ENCODE measurements at places on chromosomes 16 and 17.

GRCh38 chr17:20203761-20204263 lies 194.7 kb downstream of the SPECC1 start:
- no peak for DNase-seq

DNA sequence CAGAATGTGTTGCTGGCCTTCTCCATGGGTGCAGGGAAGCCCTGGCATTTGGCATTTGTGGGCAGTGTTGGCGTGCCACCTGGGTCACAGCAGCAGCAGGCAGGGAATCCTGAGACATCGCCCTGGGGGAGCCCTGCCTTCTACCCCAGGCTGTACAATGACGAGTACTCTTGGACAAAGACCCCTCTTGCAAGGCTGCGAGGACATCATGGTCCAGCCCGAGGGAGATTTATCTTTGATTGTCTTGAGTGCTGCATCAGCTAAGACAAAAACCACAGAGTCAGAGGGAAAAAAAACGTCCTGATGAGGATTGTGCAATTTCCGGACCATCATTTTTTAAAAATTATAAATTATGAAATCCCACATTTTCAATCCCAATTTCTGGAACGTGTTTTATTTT lies 3.7 kb downstream of the CRISPLD2 start:
- DNase-seq: no peak

DNA sequence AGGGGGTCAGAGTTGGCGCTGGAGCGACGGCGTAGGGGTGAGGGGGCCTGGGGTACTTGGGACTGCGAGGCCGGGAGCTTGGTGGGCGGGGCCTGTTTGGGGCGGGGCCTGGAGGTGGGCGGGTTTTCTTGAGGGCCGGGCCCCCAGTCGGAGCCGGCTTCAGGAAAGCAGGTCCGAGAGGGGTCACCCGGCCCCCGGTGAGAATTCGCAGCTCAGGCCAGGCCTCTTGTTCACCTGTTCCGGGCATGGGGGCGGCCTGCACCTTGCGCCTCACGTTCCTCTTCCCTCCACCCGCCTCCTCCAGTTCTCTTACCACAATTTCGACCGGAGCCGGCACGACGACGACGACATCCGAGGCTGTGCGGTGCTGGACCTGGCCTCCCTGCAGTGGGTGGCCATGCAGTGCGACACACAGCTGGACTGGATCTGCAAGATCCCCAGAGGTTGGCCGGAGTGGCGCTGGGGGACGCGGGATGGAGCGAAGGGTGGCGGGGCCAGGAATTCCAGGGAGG lies 52.5 kb downstream of the MRC2 start:
- no peak for DNase-seq

DNA sequence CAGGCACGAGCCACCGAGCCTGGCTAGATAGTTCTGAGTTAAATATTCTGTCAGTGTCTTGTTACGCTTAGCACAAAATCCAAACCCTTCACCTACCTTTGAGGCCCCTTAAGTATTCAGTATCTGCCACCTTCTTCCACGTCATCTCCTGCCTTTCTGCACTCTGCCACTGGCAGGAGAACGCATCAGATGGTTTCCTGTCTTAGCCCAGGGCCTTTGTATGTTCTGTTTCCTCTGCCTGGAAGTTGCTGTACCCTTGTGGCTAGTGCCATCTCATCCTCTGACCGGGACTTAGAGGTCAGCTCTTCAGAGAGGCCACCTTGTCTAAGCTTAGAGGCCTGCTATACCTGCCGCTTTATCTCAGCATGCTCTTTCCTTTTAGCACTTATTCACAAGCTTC lies 67.5 kb upstream of the LGALS9 start:
- DNase-seq: no peak

- DNase-seq: no peak
Measured at GRCh38 chr17:35056013-35056412, 7.5 kb downstream of the RFFL start.

DNA sequence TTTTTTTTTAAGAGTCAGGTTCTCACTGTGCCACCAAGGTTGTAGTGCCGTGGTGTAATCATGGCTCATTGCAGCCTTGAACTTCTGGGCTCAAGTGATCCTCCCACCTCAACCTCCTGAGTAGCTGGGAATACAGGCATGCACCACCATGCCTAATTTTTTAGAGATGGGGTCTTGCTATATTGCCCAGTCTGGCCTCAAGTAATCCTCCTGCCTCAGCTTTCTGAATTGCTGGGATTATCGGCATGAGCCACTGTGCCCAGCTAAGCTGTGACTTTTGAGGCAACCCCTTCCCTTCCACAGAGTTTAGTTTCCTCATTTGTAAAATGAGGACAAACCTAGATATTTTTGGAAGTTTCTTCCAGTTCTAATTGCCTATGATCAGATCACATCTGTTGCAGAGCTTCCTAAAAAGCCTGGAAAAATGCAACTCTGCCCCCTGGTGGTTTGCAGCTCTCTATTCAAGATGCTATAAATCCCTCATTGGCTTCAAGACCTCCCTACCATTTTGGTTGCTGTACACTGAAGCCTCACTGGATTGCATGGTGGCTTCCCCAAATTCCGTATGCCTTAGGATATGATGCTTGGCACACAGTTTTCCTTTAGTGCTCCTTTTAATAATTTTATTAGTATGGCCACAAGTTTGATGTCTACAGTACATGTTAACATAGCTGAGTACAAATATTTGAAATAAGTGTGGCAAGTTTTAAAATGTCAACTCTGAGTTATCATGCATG lies 19.3 kb downstream of the GDE1 start:
- DNase-seq: peak; percentile 56
